CD4-positive, alpha-beta T cell treated with Interleukin-6 for 4 hours (primary cell): ENCODE measurements at places on chromosomes 11 and 22.

DNA sequence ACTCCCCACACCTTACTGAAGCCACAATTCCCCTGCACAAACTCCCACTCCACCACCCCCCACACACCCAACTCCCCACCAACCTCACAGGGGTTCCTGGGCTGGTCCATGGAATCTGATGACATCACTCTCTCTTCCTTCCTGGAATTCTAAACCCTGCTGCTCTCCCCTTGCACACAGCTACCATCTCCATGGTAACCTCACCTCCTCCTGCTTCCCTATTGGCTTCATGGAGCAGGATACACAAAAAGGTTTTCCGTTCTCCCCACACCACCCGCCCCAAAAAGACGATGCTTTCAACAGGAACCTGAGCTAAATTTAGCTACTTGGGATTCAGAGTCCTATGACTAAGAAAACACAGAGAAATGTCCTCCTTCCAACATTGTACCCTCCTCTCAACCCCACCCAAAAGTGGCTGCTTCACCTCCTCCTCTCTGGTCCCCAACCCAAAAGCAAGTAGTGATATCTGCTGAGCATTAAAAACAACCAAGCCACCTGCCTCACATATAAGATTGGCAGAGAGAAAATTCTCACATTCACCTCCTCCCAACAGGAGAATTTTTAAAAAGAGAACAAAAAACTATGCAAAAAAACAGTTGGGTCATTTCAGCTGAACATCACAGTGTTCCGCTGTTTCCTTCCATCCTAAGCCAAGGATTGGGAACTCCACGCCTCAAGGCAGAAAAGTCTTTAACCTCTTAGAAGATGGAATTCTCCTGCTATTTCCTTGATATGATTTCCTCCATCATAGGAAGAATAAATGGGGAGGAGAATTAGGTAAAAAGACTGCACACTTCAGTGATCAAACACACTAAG is 66.9 kb downstream of the RBFOX2 start:
- DNase-seq: no peak

DNA sequence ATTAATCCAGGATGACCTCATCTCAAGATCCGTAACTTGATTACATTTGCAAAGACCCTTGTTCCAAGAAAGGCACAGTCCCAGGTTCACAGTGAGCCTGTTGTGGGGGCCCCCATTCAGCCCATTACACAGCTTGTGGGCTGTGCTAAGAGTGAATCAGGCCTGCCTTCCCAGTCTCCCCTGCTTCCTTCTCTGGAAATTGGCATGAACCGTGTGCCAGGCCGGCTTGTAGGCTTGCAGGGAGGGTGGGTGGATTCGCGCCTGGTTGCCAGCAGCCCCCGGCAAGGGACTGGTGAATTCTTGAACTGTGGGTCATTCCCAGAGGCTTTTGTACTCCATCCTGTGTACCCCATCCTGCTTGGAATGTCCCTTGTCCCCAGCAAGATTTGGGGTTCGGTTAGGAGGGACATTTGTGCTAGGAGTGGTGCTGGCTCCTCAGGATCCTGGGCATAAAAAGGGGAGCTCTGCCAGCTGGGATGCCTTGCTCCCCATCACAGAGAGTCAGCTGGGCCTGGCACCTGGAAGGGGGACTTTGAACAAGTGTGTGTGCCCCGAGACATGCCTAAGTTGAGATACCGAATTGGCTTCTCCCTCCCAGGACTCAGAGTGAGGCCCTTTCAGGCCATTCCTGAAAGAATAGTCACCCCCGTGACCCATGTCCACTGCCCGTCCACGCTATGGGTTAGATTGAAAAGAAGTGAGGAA is 818.2 kb downstream of the BRD1 start:
- no peak for DNase-seq

DNA sequence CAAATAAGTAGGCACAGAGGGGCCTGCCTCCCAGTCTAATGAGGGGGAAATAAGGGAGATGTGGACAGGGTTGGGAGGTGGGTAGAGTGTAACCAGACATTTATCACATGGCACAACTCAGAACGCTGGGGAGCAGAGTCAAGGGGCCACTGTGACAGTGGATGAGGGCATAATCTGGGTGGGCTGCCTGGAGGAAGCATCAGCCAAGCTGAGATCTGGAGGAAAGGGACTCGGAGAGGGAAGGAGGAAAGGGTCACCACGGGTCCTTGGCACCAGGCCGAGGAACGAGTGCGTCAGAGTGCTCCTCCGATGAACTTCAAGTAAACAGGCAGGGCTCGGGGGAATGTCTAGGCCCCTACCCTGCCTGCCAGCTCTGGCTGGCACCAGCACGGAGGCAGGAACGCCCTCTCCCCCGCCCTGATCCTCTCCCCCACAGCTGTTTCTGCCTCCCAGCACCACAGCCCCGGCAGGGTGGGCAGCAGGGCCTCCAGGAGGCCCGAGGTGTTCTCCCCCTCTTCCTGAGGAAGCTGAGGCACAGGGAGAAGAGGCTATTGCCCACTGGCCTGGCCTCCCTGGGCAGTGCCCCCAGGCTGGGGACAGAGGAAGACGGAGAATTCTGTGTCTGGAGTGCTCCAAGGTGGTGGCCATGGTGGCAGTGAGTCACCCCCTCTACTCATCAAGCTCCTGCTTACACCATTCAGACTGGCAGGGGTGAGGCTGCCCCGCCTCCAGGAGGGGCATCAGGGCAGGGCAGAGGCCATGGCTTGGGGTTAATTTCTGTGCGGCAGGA is 4.2 kb downstream of the ALDH3B1 start:
- DNase-seq: no peak

DNA sequence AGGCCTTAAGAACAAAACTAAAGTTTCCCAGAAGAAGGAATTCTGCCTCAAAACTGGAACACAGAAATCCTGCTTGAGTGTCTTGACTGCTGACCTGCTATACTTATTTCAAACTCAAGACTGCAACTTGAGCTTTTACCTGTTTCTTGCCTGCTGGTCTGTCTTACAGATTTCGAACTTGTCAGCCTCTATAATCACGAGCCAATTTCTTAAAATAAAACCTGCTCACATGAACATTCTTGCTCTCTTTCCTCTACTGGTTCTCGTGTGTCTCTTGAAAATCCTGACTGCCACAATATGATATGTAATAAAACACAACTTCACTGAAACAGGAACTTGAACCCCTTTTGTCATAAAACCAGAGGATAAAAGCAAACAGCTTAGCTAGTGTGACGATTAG is 13.9 kb downstream of the PATL1 start:
- no peak for DNase-seq

- no peak for DNase-seq
Observed at GRCh38 chr22:50705219-50705691, 32.6 kb downstream of the SHANK3 start.
